ENCODE measurements at places on chromosomes 5 and 9.

- DNase-seq = no peak
Observed at GRCh38 chr9:109959679-109960078, 179.7 kb downstream of the PALM2AKAP2 start.

DNA sequence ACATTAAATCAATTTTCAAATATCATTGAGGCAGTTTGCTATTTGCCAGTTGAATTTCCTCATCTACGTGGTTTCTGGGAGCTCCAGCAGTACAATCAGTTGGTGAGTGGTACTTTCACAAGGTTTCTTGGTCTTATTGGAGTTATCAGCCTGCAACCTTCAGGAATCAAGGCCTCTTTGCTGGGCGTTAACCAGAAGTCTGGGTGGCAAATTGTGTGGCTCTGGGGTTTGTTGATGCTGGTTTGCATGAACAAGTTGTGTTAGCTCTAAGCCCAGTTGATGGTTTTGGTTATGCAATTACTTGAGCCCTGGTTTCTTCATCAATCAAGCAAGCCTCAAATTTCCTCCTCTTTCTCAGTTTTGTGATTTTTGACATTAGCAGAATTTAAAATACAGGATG, 152.9 kb upstream of the ANKRD55 start:
- no peak for DNase-seq

GRCh38 chr5:172175263-172175719, 12.7 kb downstream of the STK10 start:
- peak; percentile 62 for DNase-seq

DNA sequence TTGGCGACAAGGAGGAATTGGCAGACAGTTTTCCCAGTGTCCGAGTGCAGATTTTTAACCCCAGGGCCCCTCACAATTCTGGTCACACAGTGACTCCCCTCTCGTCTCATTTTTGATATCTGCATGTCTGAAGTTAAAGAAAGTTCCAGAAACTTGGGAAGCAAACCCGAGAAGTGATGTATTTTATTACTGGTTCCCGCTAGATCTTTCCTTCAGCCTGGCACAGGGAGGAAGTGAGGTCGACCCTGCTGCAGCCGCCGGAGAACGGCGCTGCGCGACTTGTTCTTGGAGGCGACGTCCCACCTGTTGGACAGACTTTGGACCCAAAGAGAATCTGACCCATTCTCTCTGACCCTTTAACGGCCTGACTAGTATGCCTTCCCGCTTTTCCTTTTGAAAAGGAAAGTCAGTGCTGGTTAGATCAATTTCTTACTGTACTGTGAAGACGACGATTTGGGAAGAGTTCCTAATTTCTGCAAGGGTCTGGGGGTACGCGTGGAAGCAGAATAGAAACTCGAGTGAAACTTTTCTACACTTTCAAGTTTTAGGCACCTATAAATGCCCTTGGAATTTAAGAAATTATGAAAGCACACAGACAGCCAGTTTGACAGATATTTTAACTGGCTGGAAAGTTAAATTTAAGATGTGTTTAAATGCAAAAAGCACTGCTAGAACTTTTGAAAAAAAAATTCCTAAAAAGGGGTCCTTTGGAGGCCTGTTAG, 744 bp downstream of the OTULIN start:
- no peak for DNase-seq

- DNase-seq = no peak
Observed at GRCh38 chr5:174247301-174247700, 201.8 kb downstream of the NSG2 start.

GRCh38 chr5:14722923-14723322, 58.4 kb downstream of the OTULIN start:
- DNase-seq = no peak

- DNase-seq = no peak
Observed at GRCh38 chr5:102718819-102719218, 36.3 kb upstream of the PAM start.

DNA sequence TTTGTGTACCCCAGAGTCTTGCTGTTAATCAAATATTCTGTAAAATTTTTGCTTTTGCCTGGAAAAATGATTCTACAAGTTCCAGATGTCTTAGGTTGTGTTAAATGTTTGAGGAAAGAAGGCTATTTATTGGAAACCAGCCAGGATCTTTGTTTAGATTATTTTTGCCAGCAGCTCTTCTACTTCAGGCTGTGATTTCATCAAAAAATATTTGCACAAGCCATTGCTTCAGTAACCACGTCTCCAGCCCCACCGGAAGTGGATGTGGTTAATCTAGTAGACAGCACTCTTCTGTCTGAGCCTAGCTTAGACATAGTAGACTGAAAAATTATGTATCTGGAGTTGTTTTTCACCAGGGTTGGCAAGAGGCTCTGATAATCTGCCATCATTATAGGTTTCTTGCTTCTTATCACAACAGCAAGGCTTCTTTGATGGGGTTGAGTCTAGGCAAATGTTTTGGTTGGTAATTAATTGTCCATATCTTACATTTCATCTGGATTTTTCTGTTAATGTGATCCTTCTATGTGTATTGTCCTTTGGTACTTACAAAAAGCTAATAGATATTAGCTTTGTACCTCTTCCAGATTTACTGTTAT, 17.1 kb downstream of the KCTD16 start:
- DNase-seq = no peak

- DNase-seq = no peak
Observed at GRCh38 chr9:105416840-105417239, 31.0 kb upstream of the FSD1L start.

DNA sequence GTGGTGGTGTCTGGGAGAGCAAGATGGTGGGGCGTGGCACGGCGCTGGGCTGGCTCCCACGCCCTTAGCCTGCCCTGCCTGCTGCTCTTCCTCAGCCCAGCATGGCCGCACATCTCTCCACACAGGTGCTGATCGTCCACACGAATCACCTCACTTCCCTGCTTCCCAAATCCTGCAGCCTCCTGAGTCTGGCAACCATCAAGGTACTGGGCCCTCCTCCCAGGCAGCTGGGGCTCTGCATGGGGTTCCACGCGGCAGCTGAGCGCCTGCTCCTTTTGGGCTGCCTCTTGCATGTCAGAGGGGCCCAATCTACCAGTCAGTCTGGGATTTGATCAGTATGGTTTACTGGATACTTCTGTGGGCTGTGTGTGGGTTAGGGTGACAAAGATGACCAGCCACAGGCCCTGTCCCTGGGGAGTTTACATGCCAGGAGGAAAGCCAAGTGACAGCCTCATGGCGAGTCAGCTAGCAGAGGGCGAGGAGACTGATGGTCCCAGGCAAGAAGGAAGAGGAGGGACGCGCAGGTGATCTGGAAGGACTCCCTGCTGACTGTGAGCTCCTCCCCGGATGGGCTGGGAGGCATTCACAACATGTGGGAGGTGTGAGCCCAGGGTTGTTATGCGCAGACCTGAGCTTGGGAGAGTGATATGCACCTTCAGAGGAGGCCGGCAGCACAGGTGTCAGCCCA, 6.0 kb downstream of the LRSAM1 start:
- no peak for DNase-seq

DNA sequence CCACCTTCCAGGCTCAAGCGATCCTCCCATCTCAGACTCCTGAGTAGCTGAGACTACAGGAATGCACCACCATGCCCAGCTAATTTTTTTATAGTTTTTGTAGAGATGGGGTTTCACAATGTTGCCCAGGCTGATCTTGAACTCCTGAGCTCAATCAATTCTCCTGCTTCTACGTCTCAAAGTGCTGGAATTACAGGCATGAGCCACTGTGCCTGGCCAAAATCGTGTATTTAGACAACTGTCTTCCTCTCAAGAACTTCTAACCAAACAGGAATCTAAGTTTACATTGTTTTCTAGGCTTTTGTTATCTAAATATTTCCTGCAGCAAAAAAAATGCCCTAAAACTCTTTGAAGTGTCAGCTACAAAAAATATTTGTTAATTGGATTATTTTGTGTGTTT, 78.8 kb downstream of the NLN start:
- DNase-seq = no peak

GRCh38 chr5:39302472-39302871, 61.8 kb downstream of the C9 start:
- no peak for DNase-seq

- no peak for DNase-seq
Observed at GRCh38 chr9:3191715-3192114, 334.1 kb downstream of the RFX3 start.

GRCh38 chr9:111348821-111349271, 18.8 kb upstream of the OR2K2 start:
- no peak for DNase-seq

DNA sequence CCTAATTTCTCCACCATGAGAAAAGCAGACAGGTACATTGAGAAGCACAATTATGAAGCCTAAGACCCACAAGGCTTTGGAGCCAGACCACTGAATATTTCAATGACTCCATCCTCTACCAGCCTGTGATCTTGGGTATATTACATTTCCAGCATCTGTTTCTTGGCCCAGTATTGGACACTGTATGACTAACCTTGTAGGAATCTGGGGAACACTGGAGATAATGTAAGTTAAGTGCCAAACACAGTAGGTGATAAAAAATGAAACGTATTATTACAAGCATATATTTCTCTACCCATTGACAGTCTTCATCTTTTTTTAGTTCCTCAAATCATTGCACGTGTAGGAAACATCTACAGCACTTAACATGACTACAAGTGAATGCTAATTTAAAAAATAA, 28.6 kb upstream of the FEM1C start:
- DNase-seq = no peak

- DNase-seq = no peak
Observed at GRCh38 chr9:94250456-94250855, 8.6 kb upstream of the ZNF169 start.

- DNase-seq = peak; percentile 1
Observed at GRCh38 chr9:69121155-69122081, 52.7 kb upstream of the TJP2 start.

GRCh38 chr5:90479611-90480385, 5.1 kb downstream of the POLR3G start:
- DNase-seq = no peak

GRCh38 chr5:76402251-76402885, 717 bp upstream of the IQGAP2 start:
- peak; percentile 45 for DNase-seq

- no peak for DNase-seq
Observed at GRCh38 chr9:133141833-133142595, 21.0 kb upstream of the RALGDS start.

GRCh38 chr5:74355041-74355824, 285.3 kb downstream of the ENC1 start:
- DNase-seq = no peak

GRCh38 chr9:88173378-88173999, 35.2 kb upstream of the SPATA31C2 start:
- DNase-seq = no peak

DNA sequence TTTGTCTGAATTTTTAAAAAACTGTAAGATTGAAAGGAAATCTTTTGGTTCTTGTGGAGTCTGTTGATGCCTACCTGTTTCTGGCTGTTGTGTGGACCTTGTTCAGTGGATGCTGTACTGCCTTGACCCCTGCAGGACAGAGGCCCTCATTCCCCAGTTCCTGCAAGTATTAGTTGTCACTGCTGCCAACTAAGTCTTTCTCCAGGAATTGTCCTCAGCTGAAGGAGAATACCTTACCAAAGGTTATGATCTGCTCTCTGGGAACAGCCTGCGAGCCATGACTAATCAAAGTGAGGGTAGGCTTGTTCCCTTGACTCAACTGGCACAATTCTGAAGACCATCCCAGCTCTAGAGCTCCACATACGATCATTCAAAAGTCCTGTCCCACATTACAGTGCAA, 145.3 kb upstream of the FST start:
- DNase-seq = no peak

DNA sequence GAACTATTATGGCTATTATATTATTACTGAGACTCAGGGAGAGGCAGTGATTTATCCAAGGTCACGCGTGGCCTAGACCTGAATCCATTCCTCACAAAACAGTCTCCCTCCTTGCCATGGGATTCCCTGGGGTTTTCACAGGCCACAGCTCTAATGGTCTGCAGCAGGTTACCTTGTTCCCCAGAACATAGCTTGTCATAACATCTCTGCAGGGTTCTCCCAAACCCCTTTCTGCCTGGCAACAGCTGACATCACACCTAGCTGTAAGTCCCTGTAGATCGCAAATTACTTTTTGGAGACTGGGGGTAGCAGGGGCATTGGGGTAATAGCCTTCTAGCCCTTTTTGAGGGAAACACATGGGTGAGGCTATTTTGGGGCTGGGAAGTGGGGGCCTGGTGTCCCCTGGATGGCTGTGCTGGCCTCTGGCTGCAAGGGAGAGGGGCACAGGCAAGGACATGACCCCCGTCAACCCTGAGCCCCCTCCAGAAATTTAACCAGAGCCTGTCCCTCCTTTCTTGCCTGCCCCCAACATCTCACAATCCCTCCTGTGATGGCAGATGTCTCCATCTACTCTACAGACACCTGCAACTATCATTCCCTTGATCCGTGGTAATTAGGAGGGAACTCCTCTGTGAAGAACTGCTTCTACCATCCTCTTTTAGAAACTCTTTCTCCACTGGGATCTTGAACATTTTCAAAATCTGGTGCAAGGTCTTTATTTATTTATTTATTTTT, 1.3 kb downstream of the CD74 start:
- DNase-seq = peak; percentile 38

- DNase-seq = peak; percentile 34
Observed at GRCh38 chr9:125632321-125633115, 74.5 kb downstream of the MAPKAP1 start.

GRCh38 chr9:124869986-124870560, 8.1 kb downstream of the ARPC5L start:
- DNase-seq = peak; percentile 85

GRCh38 chr5:114418176-114419066, 56.6 kb downstream of the KCNN2 start:
- DNase-seq = no peak

DNA sequence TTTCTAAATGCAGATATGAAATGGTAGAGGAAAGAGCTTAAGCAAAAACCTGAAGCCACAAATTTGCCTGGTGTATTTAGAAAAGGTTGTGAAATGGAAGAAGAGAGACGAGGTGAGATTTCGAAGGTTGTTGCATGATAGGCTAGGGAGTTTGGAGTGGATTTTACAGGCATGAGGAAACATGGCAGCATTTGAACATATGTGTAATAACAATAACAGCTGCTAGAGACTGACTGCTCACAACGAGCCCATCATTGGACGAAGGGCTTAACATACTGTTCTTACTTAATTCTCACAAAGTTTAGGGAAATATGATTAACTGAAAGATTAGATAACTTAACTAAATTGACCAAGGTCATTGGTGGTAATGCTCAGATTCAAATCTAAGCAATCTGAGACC, 108.1 kb downstream of the JAKMIP2 start:
- DNase-seq = no peak

DNA sequence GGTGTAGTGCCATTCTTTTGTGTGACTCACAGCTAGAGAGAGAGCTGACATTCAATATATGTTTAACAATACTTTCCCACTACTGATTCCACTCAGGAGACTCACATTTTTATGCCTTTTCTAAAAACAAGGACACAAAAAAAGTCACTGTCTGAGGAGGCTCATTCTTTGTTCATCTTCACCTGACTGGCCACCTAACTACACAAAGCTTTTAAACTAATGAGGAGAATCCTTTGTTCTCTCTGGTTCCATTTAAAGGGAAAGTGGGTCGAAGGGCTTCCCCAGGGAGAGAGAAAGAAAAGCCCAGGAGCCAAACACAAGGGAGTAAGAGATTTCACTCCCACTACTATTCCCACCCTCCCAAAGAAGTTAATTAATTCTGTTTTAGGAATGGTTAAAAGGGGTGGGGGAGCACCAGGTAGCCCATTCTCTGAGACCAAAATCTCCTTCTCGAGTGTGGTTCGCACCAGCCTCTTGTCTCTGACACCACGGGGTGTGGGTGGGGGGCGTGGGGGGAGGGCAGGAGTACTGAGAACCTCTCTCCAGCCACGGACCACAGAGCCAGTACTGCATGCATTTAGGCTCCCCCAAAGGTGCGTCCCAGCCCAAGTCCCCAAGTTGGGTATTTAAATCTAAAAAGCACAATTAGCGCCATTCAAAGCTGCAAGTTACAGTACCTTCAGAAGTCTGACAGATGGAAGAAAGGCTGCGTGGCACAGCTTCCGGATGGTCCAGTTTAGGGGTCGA, 747 bp downstream of the TRPM3 start:
- no peak for DNase-seq

Measured in stimulated activated CD4-positive, alpha-beta T cell treated with anti-CD3 and anti-CD28 coated beads, Interleukin-1b, Interleukin-23, amount 100 ng/mL, for 24 hours (primary cell).